Activated T-cell treated with anti-CD3 and anti-CD28 coated beads, Interleukin-2, amount 50 U/mL, for 72 hours (primary cell): ENCODE measurements at places on chromosomes 11 and 22. TPM values are rescaled to one million over a fixed set of nuclear protein-coding genes. Genes with fewer than 3 reads are reported as not detected.

DNA sequence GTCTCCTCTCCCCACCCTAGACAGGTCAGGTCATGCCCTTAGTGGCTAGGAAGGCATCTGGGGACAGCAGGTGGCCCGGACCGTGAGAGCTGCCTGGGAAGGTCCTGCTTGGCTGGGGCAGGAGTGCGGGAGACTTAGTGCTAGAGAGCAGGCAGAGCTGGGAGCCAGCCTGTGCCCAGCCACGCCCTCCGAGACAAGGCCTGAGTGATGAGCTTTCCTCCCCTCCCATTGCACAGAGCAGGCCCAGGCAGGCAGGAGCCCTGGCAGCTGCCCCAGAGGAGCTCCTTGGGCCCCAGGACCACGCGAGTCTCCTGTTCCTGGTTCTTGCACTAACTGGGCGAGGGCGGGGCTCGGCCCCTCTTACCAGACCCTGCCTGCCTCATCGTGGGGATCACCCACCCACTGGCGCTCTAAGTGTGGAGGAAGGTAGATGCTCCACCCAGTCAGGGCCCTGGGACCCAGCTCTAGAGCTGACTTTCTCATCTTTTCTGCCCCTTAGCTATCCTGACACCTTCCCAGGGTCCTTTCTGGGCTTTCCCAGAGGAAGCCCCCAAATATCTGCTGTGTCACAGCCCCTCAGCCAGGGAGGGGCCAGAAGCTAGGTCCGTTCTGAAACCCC is 44.9 kb downstream of the MACROD1 start:
- no peak for DNase-seq

ADM2 gene
- 25.5 TPM for total RNA-seq

GRCh38 chr22:32353292-32353691 is 4.4 kb upstream of the RFPL3 start:
- no peak for DNase-seq

GRCh38 chr11:133403900-133404299 is 128.4 kb downstream of the OPCML start:
- DNase-seq: peak; percentile 5

- DNase-seq: peak; percentile 40
Observed at GRCh38 chr11:112174789-112175598, at the start of gene BCO2. TSS of gene BCO2 (plus strand) at chr11:112175512. CDS start at chr11:112175602, 90 bp downstream.

DNA sequence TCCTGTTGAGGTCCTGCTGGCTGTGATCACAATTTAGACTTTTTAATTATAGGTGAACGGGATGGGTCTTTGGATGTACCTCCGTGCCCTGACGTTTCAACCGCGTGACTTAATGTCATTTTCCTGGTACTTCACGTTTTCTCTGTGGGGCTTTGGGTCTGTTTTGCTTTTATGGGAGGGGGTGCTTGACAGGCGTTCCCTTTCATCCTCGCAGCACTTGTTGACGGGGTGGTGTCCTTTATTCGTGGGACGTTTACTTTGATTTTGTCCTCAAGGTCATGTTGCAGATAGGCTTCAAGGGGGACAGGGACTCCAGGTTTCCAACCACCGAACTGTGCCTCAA is 994 bp downstream of the PPP6R3 start:
- DNase-seq: no peak

DNA sequence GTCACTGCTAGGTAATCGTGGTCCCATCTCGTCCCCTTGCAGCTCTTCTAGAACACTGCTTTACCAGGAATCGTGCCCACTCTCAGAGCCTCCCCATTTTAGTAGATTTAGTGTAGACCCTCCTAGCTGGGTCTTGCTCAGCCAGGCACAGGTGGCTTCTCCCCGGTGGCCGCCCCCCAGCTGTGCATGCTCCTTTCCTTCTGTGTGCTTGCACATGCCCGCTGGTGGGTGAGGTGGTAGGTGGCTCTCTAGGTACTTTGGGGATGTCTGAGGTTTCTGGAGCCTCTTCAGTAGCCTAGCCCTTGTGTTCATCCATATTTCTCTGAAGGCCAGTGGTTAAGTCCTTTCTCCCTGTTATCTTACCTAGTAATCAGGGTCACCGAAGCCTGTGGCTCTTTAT is 5.6 kb downstream of the TUB start:
- DNase-seq: no peak

DNA sequence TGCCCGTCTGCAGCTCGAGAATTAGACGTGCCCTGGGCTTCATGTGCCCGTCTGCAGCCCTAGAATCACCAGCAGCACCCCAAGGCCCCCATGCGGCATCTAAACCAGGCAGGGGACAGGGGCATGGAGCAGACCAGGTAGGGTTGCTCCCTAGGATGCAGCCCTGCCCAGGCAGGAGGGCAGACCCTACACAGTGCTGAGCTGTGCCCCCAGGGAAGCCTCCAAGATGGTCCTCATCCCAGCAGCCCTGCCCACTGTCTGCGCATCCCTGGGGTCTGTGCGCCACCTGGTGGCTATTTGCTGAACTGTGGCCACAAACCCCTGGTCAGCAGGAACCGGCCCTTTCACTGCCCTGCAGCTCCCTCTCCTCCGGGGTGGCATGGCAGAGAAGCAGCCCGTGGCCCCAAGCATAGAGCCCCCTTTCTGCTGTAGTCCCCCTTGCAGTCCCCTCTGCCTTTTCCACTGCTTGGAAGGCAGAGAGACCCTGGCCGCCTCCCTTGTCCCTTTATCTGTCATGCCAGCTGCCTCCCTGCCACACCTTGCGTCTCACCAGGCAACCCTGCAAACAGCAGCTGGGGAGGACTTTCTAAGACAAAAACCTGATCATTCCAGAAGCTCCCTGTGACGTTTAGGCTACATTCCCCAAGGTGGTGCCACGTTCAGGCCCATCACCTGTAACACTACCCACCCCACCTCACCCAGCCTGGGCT is 86.6 kb downstream of the KCNQ1 start:
- peak; percentile 67 for DNase-seq

CTSC gene
- 78.3 TPM for total RNA-seq

GRCh38 chr11:118908901-118909618 is 16.7 kb downstream of the BCL9L start:
- no peak for DNase-seq

- DNase-seq: no peak
Observed at GRCh38 chr11:86668929-86669328, 3.5 kb downstream of the ME3 start.

DNA sequence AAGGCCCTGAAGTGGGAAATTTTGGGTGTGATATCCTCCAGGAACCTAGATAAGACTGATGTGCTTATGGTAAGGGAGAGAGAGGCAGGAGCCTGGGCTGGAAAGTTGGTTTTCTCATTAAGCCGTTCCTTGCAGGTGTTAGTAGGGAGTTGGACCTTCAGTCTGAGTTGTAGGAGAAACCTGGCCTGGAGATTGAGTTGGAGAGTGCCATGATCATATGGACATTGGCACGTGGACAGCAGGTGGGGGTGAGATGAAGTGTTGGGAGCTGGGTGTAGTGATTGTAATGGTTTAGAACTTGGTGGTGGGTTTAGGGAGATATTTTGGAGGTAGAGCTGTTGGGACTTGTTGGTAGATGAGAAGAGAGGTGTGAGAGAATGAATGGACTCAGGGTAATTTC is 4.9 kb downstream of the PPP6R2 start:
- DNase-seq: no peak

- DNase-seq: no peak
Observed at GRCh38 chr11:6695377-6695776, 12.2 kb upstream of the MRPL17 start.

C11orf87 gene
- total RNA-seq: not detected

DNA sequence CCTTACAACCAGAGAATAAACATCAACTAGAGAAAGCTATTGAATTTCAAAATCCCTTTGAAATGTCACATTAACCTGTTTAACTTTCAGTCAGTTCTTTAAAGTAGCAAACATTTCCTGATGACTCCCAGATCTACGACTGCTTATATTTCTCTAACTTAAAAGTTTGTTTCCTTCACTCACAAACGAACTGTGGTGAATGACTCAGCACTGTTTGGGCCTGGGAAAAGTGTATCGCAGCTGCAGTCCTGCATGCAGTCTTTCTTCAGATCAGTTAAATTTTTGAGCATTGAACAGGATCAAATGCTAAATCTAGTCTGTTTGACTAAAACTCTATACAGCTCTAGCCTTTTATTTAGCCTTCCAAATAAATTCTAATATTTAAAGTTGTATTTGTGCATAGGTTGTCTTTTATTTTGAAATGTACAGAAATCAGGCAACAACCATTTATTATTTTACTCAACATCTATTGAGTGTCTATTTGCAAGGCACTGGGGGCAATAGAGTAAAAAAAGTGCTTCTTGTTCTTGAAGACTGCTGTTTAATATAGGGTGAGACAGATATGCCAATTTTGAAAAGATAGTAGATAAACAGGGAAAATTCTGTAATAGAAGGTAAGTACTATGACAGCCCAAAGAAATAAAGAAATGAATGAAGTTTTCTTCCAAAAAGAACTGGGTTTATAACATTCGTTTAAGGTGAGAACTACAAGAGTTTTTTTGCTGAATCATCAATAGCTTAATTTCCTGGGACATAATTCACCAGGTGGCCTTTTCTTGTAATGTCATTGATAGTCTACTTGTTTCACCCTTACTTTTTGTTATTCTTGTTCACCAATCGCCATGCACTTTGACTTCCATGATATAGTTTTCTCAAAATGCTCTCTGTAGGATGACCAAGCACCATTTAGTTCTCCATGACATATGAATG is 235.4 kb downstream of the METTL15 start:
- DNase-seq: no peak

TREH gene
- not detected for total RNA-seq

TTC28 gene
- 4.2 TPM for total RNA-seq

- DNase-seq: no peak
Observed at GRCh38 chr11:11416917-11417316, 63.9 kb upstream of the CSNK2A3 start.

SCGB1C1 gene
- not detected for total RNA-seq

TMEM258 gene
- total RNA-seq: 146 TPM

DTX4 gene
- total RNA-seq: not detected

- DNase-seq: peak; percentile 45
Observed at GRCh38 chr11:96062134-96062533, 138.2 kb upstream of the MTMR2 start.

DNA sequence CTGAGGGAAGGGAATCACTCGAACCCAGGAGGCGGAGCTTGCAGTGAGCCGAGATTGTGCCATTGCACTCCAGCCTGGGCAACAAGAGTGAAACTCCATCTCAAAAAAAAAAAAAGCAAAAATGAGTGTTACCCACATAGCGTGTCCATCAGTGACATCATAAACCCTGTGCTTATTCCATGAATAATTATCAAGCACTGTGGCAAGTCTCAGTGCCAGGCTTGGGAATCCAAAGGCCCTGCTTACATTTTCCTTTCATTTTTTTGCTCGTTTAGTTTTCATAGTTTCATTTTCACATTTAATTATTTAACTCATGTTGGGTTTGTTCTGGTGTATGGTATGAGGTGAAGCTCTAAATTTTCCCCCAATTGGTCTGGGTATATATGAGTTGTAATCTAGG is 46.5 kb downstream of the NEU3 start:
- DNase-seq: no peak

DNA sequence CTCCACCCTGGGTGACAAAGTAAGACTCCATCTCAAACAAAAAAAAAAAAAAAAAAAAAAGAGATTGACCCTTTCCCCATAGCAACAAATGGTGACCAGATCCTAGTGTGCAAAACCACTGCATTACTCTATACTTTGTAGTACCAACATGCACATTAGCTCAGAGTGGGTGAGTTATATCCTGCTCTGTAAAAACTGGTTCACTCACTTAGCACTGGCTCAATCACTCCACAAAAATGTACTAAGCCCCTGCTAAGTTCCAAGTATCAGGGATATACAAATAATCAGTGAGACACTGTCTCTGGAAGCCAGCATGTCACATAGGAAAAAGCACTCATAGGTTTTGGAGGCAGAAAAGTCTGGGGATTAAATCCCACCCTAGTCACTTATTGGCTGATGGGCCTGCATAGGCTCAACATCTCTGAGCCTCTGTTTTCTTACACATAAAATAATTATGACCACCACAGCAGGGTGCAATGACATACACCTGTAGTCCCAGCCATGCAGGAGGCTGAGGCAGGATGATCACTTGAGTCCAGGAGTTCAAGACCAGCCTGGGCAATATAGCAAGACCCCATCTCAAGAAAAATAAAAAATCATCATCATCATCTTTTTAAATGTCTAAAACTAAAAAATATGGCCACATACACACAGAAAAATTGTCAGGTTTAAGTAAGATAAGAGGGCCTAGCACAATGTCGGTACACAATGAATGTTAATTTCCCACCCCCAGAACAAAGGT is 11.9 kb downstream of the FAM168A start:
- no peak for DNase-seq

- peak; percentile 76 for DNase-seq
Observed at GRCh38 chr22:36374603-36375024, 13.2 kb downstream of the MYH9 start.

BEST1 gene
- total RNA-seq: 1.9 TPM

DNA sequence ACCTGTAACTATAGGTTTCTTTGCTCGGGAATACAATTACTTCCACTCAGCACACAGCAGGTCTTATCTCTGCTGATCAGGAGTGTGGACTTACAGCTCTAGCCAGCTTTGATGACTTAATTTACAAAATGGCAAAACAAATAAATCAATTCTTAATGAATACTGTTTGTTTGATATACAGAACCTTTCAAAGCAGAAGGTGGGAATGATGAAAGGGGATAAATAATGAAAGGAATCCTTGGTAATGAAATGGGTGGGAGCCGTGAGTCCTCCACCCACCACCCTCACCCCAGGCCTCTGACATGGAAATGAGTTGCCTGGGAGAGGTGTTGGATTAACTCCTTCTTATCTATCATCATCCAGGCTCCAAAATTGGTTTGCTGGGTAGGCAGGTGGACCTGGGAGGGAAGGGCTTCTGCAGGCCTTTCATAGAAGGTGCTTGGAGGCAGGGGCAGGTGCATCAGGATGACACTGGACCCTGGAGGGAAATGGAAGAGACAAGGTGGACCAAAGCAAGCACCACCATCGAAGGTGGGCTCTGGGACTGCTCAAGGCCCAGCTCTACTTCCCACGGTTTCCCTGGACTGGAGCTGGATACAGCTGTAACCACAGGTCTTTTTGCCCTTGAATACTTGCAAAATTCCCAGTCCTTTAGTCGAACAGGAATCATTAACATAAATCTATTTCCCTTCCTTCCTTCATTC is 23.0 kb downstream of the POU2AF1 start:
- DNase-seq: no peak

GRCh38 chr11:64384981-64385944 is 26.3 kb downstream of the RPS6KA4 start:
- DNase-seq: no peak

GAL3ST1 gene
- 1.1 TPM for total RNA-seq

LRRC56 gene
- 1.2 TPM for total RNA-seq

GRCh38 chr11:124036666-124037065 is 4.5 kb downstream of the OR10G7 start:
- DNase-seq: no peak

GRCh38 chr11:68164437-68164836 is 43.2 kb upstream of the CHKA start:
- no peak for DNase-seq

GRCh38 chr11:119476666-119477331 is 53.8 kb upstream of the THY1 start:
- no peak for DNase-seq

- peak; percentile 73 for DNase-seq
Observed at GRCh38 chr22:20238536-20238900, 29.6 kb downstream of the RTN4R start.

DNA sequence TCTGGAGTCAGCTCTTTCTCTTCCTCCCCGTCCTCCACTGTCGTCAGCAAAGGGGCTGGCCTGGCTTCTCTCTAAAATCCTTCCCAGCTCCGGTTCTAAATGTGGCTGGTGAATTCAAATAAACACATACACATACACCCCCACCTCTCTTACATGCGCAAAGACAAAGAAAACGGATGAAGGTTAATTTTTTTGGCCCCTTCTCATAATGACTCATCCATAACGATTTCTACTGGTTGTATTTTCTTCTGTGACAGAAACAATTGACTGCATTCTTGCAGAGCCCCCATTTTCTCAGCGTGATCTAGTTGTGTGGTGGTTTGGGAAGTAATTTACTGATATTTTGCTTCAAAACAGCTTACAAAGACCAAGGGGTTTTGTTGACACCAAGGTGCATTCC is 130.0 kb upstream of the NTM start:
- no peak for DNase-seq
